ENCODE measurements at places on chromosomes 7 and 10.

DNA sequence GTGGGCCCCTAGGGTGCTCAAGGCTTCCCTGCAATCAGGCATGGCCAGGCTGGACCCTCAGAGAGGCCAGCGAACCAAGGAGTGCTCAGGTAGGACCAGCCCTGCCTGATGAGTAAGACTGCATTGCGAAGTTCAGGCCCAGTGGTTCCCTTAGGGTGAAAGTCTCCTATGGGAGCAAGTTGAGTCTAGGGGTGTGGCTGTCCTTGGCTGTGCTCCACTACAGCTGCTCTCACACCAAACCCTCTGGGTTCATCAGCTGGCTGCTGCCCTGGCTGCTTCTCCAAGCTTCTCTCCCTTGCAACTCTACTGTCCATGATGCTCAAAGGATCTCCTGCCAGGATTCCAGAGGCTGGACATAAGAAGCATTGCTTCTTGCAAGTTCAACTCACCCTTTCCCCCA, 18.7 kb downstream of the FAM25A start:
- DNase-seq, result no peak

DNA sequence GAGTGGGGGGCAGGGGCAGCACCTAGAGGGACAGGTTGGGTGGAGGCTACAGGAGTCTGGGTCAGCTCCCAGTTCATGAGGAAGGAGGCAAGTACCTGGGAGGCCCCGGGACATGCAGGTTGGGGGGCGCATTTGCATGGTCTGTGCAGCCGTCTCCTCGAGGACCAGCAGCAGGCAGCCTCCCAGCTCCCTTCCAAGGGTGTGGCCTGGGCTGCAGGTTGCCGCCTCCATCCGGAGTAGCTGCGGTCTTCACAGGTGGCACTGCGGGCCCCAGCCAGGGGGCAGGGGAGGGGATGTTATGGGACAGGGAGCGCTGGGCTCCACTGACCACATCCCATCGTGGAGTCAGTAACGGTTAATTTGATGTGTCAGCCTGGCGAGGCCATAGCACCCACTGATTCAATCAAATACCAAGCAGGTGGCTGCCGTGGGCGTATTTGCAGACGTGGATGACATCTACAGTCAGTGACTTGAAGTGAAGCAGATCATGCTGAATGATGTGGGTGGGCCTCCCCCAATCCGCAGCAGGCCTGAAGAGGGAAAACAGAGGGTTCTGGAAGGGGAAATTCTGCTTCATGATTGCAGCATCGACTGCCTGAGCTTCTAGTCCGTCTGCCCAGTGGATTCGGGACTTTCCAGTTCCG, 81.6 kb downstream of the PRKAG2 start:
- DNase-seq, result no peak

DNA sequence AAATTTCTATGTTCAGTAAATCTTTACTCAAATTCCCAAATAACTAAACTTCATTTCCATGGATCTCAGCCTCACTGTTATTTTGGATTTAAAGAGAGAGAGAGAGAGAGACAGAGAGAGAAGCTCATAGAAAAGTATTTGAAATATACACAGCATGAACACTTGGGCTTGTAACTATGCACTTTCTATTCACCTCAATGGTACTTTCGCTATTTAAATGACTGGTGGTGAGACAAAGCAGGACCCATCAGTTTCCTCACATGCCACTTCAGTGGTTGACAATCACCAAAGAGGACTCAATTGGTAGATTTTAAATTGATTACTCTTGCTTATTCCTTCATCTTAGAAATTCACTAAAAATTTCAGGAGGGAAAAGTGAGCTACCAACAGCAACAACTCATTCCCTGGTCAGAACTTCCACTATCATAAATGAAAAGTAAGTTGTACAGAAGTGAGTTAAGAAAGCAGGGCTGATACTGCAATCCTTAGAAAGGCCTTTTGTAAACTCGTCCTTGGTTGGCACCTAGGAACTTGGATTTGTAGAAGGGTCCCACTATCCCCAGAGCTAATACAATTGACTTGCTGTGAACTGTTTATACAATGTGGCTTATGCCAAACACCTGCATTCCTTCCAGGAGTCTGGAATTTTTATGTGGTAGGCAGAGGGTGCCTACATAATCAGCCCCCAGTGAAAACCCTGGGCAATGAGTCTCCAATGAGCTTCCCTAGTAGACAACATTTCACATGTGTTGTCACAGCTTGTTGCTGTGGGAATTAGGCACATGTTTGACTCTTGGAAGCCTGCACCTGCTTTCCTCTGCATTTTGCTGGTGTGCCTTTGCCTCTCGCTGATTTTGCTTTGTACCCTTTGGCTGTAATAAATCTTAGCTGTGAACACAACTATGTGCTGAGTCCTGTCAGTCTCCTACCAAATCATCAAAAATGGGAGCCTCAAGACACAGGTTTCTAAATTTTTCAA, 10.8 kb downstream of the ERLIN1 start:
- DNase-seq, result no peak

- no peak for DNase-seq
These were observed 69.8 kb downstream of the GLI3 start for GRCh38 chr7:42167206-42167605.

GRCh38 chr7:40815512-40815911, 680.7 kb downstream of the SUGCT start:
- DNase-seq, result peak; percentile 83

GRCh38 chr7:99409806-99410205, 1.0 kb downstream of the BUD31 start:
- DNase-seq, result no peak

GRCh38 chr7:66549466-66549865, 79.2 kb upstream of the KCTD7 start:
- no peak for DNase-seq

GRCh38 chr7:14144109-14144508, 154.6 kb upstream of the ETV1 start:
- no peak for DNase-seq
